NCI-H1417 treated with DMSO at 0.1 percent for 48 hours (cell line): ENCODE measurements at places on chromosomes 16 and 17.

DNA sequence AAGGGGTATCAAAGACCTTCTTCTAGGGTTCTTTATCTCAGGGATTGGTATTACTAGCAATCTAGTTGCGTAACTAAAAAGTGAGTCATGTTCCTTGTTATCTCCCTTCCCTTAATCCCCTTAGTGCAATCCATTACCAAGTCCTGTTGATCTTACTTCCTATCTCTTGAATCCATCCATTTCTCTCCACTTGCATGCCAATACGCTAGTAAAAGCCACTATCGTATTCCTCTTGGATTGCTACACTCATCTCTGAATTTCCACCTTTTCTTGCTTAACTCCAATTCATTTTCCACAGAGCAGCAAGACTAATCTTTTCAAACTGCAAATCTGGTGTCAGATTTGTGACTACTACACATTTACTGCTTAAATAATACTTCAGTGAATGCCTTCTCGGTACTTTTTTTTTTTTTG, 1.8 kb upstream of the ADAT1 start:
- DNase-seq: no peak

DNA sequence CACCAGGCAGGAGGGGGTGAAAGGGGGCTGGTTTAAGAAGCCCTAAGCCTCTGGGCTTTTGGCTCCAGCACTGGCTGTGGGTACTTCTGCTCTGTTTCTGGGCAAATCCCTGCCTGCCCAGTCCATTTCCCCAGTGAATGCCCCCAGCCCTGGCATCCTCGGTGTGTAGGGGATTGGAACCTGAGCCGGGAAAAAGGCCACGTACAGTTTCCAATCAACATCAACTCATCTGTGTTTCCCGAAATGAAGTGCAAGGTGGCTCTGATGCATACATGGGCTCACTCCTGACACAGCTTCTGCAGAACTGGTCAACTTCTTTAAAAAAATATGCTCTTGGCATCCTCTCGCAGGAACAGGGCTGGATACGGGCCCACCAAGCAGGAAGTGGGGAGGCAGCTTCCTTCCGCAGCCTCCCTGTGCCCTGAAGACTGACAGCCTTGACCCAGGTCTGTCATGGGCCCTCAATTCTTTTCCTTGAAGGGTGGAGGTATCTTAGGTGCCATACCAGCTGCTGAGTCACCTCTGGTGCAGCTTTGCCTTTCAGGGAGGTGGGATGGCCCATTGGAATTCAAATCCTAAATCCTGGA, 73.3 kb downstream of the N4BP1 start:
- no peak for DNase-seq

- DNase-seq: no peak
Measured at GRCh38 chr17:40224718-40225550, 5.8 kb downstream of the WIPF2 start.

DNA sequence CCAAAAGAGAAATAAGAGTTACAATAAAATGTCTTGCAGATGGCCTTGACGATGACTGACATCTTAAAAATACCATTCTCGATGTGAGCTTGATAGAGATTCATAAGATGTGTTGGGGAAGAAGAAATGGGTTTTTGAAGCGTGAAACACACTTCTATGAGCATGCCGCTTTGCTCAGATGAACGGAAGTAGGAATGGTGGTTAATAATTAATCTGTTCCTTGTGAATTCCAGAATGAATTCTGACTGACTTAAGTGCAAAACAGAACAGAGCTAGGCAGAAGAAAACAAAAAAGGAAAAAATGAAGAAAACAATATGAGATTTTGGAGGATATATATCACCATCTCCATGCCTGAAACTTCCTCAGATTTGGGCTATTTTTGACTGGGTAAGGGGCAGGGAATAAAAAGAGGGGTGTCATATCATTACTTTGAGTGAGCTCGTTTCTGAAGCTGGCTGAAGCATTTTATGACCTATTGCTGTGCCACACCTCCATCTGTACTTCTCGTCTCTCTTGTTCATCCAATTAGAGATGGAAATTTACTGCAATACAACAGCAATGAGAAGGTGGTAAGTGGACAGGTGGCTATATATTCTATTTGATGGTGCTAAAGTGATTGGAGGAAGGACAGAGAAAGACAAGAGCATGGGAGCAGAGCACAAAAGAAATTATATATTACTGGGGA, 1152.0 kb upstream of the CDH8 start:
- no peak for DNase-seq

DNA sequence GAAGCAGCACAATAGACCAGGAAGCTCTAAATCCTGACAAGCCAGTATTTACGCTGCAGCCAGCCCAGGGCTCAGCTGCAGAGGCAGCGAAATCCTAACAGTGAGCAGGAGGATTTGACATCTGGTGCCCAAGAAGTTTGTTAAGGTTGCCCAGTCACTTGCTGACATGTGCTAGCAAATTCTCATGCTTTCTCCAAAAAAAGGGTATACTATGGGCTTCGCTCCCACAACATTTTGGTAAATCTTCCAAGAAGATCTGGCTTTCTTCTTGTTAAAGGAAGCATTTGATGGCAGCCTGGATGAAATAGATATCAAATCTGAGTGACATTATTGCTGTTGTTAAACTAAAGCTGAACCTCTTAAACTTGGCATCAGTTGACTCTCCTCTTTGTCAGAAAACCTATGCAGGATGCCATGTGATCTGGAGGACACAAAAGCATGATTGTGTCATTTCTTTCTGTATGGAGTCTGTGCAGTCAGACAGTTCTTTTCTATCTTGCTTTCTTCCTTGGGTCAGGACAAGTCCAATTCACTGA, 949.7 kb upstream of the RBFOX1 start:
- DNase-seq: no peak

DNA sequence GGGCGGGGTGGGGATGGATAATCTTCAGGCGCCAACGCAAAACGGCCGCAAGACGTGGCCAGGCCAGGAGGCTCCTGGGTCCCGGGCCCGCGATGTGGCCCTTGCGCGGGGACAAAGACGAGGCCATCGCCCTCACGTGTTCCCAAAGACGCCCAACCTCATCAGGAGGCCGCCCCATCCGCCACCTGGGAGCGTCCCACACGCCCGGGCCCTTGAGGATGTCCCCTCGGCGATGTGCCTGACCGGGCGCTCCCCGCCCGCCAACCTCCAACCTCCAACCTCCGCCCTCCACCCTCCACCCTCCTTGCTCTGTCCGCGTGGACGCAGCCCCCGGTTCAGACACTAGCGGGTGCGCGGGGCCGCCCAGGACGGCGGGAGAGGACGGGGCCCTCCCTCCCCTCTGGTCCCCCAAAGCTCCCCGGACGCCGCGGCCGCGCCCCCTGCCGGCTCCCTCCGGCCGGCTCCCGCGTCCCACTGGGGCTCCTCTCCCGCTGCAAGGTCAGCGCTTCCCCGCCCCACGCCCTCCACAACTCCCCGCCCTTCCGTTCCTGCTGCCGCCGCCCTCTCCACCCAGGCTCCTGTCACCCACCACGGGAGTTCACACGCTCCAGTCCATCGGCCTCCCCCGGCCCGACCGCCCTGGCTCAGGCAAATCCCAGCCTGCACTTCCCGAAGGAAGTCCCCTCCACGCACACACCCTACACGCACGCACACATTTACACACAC, 250.8 kb upstream of the RPL38 start:
- peak; percentile 11 for DNase-seq

- no peak for DNase-seq
Measured at GRCh38 chr17:6374761-6375312, 60.1 kb downstream of the AIPL1 start.

- DNase-seq: no peak
Measured at GRCh38 chr17:65936013-65936412, 255.9 kb downstream of the CEP112 start.

GRCh38 chr16:66979011-66979717, 9.2 kb upstream of the CES4A start:
- no peak for DNase-seq

- DNase-seq: no peak
Measured at GRCh38 chr16:79950932-79951719, 350.6 kb upstream of the MAF start.
